Activated naive CD4-positive, alpha-beta T cell (primary cell): ENCODE measurements at places on chromosomes 6 and 20.

DNA sequence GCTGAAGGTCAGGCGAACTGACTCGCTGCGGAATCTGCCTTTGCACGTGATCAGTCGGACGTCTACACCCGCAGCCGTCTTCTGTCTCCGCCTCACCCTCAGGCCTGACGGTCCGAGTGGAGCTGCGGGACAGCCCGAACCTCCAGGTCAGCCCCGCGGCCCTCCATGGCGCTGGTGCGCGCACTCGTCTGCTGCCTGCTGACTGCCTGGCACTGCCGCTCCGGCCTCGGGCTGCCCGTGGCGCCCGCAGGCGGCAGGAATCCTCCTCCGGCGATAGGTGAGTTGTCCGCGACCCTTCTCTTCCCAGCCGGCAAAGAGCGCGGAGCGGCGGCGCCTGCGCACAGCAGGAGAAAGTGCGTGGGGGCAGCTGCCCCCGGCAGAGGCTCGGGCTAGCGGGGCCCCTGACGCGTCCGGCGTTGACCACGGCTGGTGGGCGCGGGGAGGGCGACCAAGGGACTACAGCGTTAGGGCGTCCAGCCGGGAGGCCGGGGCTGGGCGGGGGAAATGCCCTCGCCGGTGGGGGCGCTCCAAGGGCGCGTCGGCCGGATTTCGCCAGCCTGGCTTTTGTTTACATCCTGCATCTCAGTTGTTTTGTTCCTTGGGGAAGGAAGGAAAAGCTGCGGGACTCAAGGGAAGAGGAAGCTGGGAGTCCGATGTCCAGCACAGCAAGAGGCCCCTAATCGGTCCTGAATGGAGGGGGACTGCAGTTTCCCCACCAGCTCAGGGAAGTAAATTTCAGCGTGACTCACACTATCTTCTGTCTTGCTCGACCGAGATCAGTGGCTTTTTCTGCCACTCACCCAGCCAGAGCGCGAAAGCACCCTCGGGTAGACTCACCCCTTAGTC, at the start of gene SMPDL3A:
TSS of gene SMPDL3A (plus strand) at position 77 of the 846 bp plus-strand sequence. CDS start at position 166, 89 bp downstream.
- DNase-seq: no peak

DNA sequence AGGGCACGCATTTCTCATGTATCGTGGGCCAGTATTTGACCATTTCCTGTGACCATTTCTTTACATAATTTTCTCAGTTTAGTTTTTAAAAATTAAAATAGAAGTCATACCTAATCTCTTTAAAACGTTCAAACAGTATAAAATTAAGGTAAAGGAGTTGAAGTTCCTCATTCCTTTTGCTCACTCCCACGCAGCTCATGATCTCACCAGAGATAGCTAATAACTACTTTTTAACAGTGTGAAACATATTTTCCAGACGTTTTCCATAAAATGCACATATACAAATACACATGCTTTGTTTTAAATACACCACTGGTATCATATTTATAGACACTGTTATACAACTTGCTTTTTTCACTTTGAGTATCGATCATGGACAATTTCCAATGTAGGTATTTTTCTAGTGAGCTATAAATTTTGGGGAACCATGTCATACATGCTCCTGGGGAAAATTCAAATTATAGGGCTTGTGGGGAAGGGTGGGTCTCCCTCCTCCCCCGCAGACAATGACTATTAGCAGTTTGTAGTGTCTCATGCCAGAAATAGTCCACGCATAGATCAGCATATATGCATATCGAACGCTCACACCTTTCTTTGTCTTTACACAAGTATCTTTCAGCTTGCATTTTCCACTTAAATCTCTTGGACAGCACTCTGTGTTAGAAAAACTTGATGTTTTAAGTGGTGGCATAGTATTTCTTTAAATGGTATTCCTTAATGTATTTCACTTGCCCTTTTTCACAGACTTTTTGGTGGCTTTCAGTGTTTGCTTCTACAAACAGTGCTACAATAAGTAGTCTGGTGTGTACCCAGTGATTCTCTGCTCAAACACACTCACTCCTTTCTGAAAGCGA, 145.5 kb upstream of the ZNF217 start:
- no peak for DNase-seq

- DNase-seq: no peak
These were observed 102.5 kb upstream of the RNF24 start for GRCh38 chr20:4117867-4118266.

- DNase-seq: no peak
These were observed 66.0 kb upstream of the SYNDIG1 start for GRCh38 chr20:24403406-24403805.

GRCh38 chr6:1485678-1486077, 96.3 kb downstream of the FOXF2 start:
- no peak for DNase-seq

DNA sequence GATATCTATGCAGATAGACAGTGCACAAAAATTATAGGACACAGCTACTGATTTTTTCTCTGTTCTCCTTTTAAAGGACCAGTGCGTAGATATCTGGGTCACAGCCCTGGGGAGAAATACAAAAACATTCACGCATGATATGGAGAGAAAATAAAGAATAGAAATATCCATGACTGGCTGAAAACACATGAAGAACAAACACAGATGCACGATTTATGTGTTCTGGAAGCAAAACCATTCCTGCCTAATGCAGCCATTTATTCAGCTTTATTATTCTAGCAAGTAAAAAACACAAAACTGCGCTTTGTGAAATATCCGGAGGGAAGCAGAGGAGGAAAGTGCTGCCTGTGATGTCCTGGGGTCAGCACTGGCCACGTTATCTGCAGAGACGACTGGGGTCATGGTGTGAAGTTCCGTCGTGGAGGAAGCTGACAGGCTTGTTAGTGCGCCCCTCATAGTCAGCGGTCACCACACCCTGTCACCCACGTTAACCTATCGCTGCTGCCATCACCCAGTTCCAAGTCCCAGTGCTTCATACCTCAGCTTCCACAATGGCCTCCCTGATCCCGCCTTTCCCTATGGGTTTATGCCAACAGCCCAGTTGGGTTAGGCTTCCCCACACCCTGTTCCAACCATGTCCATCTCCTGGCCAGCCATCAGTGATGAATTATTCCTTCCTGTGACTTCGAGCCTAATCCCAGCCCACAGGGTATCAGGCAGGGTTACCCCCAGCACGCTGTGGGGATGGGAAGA, 86.6 kb upstream of the RPS6KA2 start:
- no peak for DNase-seq

DNA sequence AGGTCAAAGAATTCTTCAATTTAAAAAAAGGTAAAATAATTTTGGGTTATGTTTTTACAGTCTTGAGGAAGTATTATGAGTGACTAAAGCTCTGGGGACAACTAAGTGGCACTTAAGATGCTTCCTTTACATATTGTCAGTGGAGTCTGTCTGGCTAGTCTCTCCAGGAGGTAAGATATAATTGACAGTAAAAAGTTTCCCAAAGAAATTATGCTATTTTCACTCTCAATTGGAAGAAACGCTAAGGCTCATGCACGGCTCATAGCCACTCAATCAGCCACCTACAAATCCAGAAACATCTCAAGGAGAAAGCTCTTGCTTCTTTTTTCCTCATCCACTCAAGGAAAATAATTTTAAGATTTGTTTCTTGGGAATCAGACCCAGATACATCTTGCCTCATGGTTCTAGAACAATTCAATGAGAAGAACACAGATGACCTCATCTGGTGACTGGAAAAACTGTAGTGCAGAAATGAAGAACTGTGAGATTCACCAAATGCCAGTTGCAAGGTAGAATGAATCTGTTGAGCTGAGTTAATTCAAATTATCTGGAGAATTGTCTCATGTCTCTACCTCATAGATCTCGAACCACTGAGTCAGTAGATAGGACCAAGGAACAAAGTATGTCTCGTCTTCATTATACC, 252.9 kb downstream of the TPBG start:
- no peak for DNase-seq

- DNase-seq: no peak
These were observed 70.8 kb upstream of the HEY2 start for GRCh38 chr6:125678601-125679000.

DNA sequence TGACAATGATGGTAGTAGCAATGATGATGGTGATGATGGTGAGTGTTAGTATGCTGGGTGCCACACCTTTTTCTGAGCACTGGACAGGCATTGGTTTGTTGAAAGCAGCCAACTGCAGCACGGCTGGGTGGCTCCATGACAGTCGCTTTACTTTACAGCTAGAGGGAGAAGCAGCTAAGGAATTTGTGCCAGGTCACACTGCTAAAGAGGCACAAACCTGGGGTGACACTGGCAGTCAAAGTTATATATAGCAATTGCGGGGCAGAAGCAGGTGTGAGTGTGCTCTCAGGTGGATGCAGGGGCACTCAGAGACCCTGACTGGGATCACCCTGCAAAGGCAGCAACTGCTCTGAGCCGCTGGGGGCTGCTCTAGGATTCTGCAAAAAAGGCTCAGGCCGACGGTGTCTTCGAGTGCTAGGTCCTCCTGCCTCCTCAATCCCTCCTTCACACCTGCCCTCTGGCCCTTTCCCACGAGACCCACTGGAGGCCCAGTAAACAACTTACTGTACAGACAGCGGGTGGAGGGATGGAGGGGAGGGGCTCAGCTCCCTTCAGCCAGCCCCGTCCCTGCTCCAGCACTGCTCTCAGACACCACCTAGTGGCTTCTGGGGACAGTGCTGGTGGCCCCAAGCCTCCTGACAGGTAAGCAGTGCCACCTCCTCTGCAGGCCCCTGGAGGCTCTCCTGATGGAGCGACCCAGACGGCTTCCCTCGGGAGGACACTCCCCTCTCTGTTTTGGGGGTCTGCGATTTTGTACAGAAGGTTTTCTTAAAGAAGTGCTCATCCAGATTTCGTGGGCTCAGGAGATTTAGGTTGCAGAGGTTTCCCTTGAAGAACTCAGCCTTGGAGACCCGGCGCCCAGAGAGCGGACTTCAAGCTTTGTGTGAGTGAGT, 4.4 kb upstream of the RPS21 start:
- peak; percentile 58 for DNase-seq

- no peak for DNase-seq
These were observed 205.6 kb downstream of the ZDHHC14 start for GRCh38 chr6:157586476-157587126.

DNA sequence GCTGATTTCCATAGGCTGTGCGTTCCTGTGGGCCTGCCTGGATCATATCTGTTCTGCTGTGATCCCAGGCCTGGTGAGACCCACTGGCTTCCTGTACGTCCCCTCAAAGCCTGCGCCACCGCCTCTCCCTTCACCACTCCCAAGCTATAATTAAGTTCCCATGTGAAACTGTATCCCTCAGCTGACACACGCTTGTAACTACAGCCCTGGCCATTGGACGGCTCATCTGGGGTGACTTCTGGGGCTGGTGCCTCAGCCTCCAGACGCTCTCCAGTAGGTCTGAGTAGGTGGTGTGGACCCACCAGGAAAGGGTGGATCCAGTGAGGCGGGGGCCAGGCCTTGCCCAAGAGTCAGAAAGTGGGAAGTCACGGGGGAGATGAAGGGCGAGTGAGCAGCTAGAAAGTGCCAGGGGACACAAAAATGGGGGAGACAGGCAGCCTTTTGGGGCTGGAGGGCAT, 21.0 kb downstream of the PPARD start:
- DNase-seq: no peak

DNA sequence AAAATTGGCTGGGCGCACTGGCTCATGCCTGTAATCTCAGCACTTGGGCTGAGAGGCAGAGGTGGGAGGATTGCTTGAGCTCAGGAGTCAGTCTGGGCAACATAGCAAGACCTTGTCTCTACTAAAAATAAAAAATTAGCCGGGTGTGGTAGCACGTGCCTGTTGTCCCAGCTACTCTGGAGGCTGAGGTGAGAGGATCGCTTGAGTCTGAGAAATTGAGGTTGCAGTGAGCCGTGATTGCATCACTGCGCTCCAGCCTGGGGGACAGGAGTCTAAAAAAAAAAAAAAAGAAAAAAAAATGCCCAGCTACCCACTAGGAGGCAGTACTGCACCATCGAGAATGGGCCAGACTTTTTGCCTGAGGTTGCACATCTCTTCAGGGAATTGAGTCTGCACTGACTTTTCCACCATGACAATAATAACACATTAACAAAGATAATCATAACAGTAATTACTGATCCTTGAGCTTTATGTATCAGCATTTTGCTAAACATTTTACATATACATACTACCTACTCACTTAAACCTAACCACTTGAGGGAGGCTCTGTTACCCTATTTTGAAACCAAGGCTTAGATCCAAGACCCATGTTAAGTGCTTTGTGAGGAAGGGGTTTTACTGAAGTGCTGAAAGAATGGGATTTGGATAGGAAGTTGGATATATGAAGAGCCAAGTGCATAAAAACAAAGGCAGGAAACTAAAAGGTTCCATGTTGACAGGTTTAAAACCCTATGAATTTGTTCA, 21.0 kb downstream of the SRSF3 start:
- no peak for DNase-seq

- DNase-seq: no peak
These were observed 280.6 kb downstream of the SLC35F1 start for GRCh38 chr6:118187568-118188164.

GRCh38 chr6:72547020-72547419, 74.8 kb upstream of the KCNQ5 start:
- DNase-seq: no peak

DNA sequence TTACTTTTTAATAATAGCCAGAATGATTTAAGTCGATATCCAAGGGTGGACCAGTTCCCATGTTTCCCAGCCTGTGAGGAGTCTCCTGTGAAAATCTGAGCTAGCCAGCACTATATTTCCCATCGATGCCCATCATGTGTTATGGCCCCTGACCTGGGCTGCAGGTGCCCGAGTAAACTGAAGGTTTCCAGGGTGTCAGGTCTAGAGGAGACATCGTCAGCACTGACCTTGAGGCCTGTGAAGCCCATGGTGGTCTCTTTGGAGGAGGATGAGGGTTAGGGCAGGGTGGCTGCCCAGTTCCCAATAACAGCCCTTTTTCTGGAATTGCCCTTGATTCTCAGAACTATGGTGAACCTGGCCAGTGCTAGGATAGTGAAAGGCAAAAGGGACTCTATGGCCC, 63.0 kb upstream of the TOP1 start:
- DNase-seq: no peak

- DNase-seq: no peak
These were observed 27.5 kb upstream of the TBXT start for GRCh38 chr6:166194914-166195859.

GRCh38 chr6:11847515-11848345, 69.1 kb upstream of the ADTRP start:
- DNase-seq: no peak

DNA sequence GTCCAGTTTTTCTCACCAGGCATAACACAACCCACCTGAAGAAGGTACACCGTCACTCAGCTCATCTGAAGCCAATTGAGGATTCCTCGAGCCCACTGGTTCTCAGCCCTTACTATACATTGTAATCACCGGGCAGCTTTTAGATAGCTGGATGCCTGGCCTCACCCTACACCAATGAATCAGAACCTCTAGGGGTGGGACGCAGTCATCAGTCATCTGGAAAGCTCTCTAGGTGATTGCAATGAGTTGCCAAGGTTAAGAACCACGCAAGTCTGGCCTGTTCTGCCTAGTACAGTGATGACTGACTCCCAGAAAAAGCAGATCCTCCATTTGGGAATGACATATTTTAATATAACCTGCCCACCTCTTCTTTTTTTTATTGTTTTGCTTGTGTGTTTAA, 41.1 kb downstream of the MC3R start:
- no peak for DNase-seq

- no peak for DNase-seq
These were observed 196.6 kb downstream of the LY86 start for GRCh38 chr6:6785163-6785521.
